ENCODE measurements at places on chromosomes 2 and 18.

DNA sequence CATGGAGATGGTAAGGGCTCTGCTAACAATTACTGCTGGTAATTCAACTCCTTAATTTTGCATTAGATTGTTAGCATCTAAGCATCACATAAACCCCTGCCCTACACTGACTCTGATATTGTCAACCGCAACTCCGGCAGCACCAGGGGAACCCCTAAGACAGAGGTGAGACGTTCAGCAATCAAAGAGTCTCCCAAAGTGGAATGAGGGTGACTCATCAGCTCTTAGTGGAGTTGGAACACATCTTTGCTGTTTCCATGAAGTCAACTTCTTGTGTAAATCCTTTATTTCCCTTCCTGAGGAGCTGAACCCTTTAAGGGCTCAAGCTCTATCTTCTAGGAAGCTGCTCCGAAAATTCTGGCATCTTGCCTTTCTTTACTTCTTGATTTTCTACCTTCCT lies 52.1 kb downstream of the ABCG8 start:
- peak; percentile 90 for DNase-seq

DNA sequence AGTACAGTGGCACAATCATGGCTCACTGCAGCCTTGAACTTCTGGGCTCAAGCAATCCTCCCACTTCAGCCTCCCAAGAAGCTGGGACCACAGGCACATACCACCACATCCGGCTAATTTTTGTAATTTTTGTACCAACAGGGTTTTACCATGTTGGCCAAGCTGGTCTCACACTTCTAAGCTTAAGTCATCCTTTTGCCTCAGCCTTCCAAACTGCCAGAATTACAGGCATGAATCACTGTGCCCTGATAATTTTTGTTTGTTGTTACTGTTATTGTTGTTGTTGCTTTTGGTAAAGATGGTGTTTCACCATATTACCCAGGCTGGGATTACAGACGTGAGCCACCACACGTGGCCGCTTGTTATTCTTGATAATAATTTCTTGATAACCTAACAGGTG lies 10.5 kb upstream of the COBLL1 start:
- DNase-seq, result no peak

DNA sequence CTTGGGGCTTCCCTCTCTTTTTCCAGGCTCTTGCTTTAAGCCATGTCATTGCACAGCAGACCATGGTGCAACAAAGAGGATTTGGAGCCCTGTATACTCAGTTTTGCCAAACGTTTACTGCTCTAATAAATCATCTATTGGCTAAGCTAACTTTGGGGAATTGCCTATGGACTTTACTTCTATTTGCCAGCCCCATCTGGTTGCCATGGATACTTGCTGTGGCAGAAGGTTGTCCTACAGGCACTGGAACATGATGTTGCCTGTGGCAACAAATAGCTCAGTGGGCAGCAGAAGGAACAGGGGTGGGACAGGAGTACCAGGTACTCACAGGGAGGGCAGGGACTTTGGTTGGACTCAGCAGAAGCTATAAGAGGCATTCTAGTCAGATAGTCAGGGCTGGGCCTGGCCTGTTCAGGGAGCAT lies 129.7 kb downstream of the CCDC85A start:
- no peak for DNase-seq

- no peak for DNase-seq
Measured at GRCh38 chr2:235826826-235827225, 333.0 kb downstream of the AGAP1 start.

DNA sequence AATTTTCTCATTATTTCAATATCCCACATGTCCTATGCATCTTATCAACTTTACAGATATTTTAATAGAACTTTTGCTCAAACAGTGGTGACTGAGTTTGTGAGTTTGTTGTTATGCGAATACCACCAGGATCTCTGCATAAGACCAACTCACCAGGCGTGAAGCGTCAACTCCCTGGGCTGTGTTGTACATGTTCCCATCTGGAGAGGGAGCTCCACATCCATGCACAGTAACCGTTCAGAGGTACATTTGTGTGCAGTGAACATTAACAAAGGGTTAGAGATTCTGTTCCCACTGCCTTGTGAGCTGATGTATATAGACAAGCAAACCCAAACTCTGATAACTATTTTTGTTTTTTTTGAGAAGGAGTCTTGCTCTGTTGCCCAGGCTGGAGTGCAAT lies 188.7 kb downstream of the MYT1L start:
- no peak for DNase-seq

- DNase-seq, result no peak
Measured at GRCh38 chr2:53075760-53076159, 691.8 kb upstream of the CHAC2 start.

DNA sequence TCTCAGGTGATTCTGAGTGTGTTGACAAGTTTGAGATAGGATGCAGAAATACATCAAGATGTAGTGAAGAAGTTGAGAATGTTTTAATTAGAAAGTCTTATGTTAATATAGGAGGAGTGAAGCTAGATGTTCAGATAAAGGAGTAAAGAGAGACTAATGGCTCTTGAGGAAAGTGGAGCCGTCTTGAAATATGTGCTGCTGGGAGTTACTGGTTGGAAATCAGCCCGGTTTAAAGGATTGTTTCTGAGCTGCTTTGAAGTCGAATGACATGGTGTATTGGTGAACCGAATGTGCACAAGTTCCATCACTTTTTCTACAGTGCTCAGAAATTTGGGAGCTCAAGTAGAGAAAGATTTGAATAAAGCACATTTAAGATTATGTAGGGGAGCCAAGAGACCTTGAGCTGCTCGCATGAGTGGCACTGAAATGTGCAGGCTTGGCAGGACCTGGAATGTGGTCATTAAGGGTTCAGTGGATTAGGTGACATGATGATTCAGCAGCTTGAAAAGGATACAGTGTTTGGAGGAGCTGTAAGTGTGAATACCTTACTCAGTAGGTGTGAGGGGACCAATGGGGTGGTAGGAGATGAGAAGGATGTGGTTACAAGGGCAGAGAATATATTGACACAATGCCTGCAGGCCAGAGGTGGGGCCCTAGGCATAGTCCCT lies 68.6 kb downstream of the CAB39 start:
- peak; percentile 45 for DNase-seq

- DNase-seq, result no peak
Measured at GRCh38 chr2:207071820-207072219, 93.9 kb downstream of the KLF7 start.

DNA sequence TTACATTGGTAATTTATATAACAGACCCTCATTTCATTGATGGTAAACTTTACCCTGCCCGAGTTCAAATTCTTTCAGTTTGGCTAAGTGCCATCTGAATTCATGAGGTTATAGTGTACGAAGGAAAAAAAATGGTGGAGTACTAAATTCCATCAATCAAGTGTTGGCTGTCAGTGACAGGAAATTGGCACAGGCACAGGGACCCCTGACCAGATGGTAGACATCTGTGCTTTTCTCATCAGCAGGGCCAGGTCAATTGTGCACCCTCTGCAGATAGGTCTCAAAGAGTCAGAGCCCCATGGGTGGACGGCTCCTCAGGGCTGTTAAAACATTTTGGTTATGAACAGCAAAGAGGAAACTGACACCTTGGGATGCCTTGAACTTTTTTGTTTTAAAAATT lies 439.2 kb downstream of the SETBP1 start:
- no peak for DNase-seq

DNA sequence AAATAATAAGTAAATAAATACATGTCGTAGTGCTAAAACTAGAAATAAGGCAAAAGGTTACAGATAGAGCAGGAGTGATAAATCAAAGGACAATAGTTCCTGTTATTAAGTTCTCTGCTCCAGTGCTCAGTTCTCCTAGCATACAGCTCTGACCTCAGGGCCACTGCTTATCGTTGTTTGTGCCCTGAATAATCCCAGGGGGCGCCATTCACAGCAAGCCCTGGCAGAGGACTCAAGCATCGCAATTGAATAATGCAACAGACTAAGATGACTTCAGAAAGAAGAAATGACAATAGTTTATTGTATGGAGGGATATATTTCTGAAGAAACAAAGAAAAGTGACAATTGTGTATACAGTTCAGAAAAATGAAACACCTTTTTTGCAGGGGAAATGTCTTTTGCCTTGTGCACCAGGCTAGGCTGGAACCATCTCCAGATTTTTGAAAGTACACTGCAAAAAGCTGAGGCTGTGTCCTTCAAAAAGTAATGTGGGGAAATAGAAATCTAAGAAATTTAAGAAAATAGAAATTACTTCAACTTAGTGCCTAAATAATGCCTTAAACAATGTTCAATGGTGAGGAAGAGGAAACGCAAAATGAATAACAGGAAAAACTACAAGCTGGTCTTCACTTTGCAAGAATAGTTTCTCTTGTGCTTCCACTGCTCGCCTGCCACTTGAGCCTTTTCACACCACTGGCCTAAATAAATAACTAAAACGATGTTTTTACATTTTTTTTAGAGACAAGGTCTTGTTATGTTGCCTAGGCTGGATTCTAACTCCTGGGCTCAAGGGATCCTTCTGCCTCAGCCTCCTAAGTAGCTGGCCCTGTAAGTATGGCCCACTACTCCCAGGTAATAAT lies 19.0 kb upstream of the CCNYL1 start:
- DNase-seq, result no peak

DNA sequence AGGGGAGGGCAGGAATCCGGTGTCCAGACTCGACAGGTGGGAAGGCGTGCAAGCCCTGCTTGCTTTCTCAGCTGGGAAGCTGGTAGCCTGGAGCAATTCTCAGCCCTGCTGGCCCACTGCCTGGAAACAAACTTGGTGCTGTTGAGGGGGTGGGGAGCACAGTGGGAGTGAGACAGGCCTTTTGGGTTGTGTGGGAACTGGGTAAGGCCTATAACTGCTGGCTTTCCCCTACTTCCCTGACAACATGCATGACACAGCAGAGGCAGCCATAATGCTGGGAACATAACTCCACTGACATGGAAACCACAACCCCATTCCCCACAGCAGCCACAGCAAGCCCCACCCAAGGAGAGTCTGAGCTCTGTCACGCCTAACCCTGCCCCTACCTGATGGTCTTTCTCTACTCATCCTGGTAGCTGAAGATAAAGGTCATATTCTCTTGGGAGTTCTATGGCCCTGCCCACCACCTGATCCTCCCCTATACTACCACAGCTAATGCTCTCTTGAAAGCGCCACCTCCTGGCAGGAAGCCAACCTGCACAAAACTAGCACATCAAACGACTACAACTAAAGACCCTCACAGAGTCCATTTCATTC lies 122.9 kb upstream of the ACVR1C start:
- DNase-seq, result peak; percentile 63

DNA sequence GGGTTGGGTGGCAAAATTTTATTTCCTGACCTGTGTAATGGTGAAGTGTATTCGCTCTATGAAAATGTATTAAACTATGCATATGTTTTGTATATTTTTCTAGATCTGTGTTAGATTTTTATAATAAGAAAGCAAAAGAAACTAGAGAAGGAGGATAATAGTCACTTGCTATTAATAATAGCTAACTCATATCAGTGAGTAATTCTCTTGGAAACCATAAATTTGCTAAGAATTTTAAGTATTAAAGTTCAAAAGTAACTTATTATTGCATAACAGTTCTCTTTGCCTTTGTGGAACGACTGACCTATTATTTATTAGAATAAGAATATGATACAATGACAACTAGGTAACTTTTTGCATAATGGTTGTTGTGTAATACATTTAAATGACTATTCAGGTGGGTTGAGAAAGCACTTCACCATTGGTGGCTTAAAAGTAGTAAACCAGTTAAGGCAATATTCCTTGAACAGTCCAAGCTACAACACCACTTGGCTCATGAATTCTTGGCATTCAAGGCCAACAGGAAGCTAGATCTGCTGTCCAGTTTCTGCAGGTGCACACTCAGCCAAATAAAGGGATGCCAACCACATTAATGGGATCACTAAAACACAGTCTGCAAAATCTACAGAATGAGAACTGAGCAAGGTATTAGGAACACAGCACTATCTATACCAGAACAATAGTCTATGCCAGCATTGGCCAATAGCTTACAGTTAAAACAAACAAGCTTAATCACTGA lies 921.3 kb downstream of the CPS1 start:
- DNase-seq, result no peak

GRCh38 chr2:96868555-96869280 lies 1.2 kb downstream of the SEMA4C start:
- peak; percentile 90 for DNase-seq

DNA sequence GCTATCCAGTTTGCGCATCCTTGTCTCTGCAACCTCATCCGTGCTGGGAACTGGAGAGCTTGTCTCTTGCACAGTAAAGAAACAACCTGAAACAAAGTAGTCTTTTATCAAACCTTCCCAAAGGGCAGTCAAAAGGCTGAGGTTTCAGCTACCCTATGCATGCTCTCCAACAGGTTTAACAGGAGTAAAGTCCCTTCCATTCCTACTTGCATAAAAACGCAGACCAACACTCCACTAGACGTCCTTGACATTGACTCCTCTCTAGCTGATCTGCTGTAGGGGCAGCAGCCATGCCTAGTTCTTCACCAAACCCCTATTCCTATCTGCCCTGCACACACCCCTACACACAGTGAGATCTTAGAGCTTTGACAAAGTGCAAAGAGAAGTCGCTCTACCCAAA lies 41.5 kb downstream of the L3MBTL4 start:
- no peak for DNase-seq

DNA sequence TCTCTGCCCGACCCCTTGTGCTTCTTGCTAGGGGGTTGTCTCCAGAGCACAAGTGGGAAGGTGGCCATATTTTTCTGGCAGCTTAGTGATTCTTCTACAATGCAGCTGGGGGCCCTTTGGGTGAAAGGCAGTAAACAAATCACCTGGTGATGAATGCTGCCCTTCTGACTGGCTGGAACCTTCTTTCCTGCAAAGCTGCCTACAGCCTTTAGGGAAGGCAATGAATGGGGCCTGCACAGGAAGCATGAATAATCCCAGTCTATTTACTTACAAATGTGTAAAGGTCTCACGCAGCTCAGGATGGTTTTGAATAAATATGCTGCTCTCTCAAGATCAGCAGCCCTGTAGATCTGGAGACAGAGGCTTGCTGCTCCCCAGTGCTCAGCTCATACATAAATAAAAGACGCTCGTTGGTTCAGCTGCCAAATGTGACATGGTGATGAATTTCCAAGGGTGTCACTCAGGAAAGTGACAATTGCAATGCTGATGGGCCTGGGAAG lies 289.2 kb downstream of the TDRD15 start:
- DNase-seq, result peak; percentile 21

- DNase-seq, result peak; percentile 59
Measured at GRCh38 chr2:6968319-6969100, 51.3 kb downstream of the RNF144A start.

- no peak for DNase-seq
Measured at GRCh38 chr2:104388296-104388695, 465.6 kb upstream of the POU3F3 start.

DNA sequence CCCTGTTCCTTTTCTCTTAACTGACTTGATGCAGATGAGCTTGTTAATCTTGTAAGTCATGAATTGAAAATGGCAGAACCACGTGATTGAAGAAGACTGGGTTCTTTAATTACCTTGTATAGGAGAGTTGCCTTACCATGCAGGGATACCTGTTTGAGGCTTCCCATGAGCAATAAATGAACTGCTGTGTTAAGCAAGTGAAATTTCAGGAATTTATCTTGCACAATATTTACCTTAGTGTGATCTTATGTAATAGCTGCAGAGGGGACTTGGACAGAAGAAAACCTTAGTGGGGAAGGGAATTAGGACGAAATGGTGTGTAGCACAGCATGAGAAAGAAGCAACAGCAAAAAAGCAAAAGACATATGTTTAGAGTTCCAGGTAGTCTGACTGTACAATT lies 384.0 kb upstream of the TMEFF2 start:
- DNase-seq, result no peak

- no peak for DNase-seq
Measured at GRCh38 chr2:208686665-208687064, 280.1 kb downstream of the PTH2R start.
